ENCODE measurements at places on chromosomes 2 and 18. TPM values are rescaled to one million over a fixed set of nuclear protein-coding genes. Genes with fewer than 3 reads are reported as not detected.

Gene PRKAG3
- not detected for total RNA-seq

Gene CCDC68
- 0.34 TPM for total RNA-seq

Gene NR4A2
- 0.17 TPM for total RNA-seq

Gene FZD7
- 0.22 TPM for total RNA-seq

Gene CACNB4
- 0.26 TPM for total RNA-seq

Gene UGT1A3
- not detected for total RNA-seq

Gene RFTN2
- total RNA-seq, result 14.0 TPM

Gene DNAJC5G
- total RNA-seq, result 0.60 TPM

Gene TBR1
- total RNA-seq, result under 0.01 TPM

Gene KIAA2012
- total RNA-seq, result not detected

Gene C2orf81
- total RNA-seq, result under 0.01 TPM

Gene PDE1A
- total RNA-seq, result 14.0 TPM

Gene FBXO48
- 0.34 TPM for total RNA-seq

Gene SGPP2
- not detected for total RNA-seq

Gene ZNF396
- total RNA-seq, result 0.98 TPM

Gene HES6
- total RNA-seq, result 0.77 TPM

Gene AMMECR1L
- 16.4 TPM for total RNA-seq

Gene SMPD4
- total RNA-seq, result 8.5 TPM
